T-helper 22 cell (primary cell): ENCODE measurements at places on chromosomes 6 and 20.

- no peak for DNase-seq
These were observed 105.8 kb upstream of the TOP1 start for GRCh38 chr20:40922865-40923264.

GRCh38 chr6:37131104-37131959, 38.6 kb upstream of the PIM1 start:
- no peak for DNase-seq

- no peak for DNase-seq
These were observed 66.5 kb downstream of the KLHL32 start for GRCh38 chr6:96990989-96991388.

DNA sequence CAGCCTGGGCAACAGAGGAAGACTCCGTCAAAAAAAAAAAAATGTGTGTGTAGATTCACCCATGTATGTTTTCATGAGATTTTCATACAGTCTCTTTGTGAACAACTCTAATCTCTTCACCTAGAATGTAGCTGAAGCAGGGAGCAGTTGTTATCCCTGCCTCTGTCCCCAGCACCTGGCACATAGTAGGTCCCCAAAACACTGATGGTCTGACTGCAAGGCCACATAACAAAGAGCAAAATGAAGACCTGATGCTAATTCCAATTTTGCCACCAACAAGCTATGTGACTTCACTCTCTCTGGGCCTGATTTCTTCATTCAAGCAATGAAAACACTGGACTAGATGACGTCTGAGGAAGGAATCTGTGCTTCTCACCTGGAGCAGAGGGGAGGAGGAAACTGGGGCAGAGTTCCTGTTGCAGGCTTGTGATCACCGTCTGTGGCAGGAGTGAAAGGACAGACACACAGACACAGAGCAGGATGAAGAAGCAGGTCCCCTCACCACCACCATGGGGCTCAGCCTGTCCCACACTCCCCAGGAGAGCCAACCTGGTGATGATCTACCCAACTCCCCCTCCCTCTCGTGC, 4.6 kb downstream of the SLC44A4 start:
- no peak for DNase-seq

DNA sequence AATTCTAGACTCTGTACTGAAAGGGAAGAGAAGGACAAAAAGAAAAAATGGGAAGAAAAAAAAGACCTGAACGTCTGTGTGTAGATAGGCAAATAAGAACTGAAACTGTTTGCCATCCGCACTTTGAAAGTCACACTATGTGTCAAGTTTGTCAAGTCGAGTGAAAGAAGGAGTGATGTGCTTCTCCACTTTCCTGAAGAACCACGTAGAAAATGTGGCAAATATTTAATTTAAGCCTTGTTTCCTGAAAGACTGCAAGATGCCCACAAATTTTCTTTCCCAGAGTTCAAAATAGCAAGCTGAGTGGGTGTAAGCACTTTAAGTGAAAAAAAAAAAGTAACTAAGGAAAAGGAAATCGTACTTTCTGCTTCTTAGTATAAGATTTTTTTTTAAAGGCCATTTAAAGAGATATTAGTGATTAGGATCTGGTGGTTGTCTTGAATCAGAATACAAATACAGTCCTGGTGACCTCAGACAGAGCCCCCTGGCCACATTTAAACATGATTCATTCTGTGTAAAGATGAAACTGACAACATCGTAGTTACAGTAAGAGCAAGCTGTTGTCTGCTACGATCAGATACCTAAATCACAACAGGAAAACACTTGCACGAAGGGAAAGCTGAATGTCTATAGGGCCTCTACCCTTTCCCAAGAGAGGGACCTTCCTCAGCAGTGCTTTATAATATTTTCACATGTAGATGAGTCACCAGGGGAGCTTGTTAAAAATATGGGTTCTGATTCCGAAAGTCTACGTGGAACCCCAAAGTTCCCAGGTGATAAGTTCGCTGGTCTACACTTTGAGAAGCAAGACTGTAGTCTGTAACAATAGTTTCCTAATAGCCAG, 102.3 kb downstream of the HIVEP2 start:
- DNase-seq, result peak; percentile 64

- DNase-seq, result no peak
These were observed 46.8 kb downstream of the THEMIS start for GRCh38 chr6:127854009-127854408.

DNA sequence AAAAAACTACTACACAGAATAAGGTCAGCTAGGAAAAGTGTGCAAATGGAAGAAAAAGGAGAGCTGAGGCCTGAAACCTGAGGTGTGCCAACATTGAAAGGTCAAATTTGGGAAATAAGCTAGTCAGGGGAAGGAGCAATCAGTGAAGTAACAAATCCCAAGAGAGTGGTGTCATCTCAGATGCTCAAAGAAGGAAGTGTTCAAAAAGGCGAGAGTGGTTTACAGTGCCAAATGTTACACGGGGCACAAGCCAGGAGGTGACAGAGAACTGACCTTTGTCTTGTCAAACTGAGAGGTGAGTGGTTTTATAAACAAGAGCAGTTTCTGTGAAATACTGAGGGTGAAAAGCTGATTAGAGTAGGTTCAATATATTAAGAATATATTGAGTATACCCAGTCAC, 83.0 kb upstream of the TCF21 start:
- DNase-seq, result no peak

GRCh38 chr6:137736911-137737310, 130.1 kb upstream of the TNFAIP3 start:
- no peak for DNase-seq

DNA sequence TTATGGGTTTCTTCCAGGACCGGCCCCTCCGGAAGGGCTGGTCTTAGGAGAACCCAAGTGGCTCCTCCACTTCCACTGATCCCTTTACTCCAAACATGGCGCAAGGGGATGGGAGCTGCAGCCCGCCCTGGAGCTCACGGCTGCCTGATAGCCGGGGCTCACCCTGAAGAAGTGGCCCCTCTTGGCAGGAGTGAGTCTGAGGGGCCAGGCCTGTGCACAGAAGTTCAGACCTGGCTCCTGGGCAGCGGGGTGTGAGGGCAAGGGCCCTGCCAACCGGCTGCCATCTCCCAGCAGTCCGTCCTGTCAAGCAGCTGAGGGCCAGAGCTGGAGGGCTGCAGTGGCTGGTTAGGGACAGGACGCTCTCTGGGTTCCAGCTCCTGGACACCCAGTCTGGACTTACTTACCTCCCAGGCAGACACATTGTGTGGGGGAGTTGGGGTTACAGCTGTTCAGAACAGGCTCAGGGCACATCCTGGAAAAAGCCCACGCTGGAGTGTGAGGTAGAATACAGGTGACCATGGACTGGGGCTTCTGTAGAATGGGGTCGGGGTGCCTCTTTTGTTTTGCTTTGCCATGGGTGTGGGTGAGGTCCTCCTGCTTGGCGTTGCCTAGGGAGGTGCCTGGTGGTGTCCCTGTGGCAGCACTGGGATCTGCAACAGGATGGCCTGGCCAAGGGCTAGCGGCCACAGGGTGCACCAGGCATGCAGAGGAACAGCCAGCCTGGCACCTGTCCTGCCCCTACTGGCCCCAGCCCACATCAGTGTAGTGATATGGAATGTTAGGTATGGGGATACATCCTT, 88.4 kb downstream of the ASXL1 start:
- DNase-seq, result no peak

DNA sequence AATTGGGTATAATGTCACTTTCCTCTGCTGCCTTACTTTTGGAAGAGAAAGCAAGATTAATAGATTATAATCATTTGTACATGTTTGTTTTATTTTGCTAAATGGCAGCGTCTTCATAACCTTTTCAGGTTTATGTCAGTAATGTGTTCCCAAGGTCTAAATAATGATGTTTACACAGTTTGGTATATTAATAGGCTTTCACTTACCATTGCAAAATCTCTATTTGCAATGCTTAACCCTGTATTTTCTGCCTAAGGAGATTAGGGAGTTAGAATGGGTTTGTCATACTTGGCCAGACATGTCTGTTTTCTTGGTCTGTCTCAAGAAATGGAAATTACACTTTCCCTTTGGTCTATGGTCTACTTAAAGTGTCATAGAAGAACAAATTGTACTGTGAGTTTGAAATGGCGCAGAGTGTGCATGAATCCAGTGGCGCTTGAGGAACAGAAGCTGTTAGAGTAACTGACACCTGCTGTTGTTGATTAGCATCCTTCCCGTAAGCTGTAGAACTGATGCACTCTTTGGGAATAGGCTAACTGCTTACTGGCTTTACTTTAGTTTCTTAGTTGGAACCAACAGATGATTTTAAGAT, 261.1 kb downstream of the SAMD5 start:
- no peak for DNase-seq

GRCh38 chr6:117976030-117976651, 69.1 kb downstream of the SLC35F1 start:
- no peak for DNase-seq

DNA sequence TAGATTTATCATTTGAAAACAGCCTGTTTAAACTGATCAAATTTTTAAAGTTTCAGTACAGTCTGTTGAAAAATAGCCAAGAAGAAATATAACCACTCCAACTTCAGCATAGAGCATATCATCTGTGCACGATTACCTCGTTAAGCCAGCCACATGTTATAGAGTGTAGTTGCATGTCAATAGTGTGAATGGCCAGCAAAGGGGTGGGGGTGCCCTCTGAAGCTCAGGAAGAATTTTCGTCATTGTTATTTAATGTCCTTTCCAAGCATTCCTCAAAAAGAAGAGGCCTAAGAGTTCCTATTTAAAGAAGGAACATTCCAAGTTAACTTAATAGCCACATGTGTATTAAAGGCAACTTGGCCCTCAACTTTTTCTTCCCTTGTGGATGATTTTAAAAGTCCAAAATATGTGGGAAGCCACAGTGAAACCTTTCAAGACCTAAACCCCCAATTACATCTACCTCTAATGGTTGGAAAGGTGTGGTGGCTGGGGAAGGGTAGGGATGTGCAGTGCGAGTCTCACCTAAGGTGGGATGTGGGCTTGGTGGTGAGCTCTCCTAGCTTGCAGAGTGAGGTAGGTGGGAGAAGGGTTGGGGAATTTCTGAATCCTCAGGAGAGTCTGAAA, 1.8 kb upstream of the CCN2 start:
- DNase-seq, result no peak

DNA sequence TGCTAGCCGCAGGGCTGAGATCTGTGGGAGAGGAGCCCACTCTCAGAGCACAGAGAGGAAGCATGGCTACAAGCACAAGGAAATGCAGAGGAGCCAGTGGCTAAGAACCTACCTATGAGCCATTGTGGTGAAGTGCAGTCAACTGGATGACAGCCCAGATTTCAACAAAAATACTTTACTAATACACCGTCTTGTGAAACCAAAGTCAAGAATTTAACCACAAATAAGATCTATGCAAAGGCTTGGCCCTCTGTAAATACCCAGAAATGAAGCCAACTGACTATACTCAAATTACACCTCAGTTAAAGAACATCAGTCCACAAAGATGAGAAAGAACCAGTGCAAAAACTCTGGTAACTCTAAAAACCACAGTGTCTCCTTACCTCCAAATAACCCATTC, 40.1 kb upstream of the PTCHD4 start:
- no peak for DNase-seq

- DNase-seq, result no peak
These were observed 242.3 kb upstream of the RNF217 start for GRCh38 chr6:124719913-124720312.

- no peak for DNase-seq
These were observed 10.1 kb downstream of the MAP3K5 start for GRCh38 chr6:136782021-136782770.

DNA sequence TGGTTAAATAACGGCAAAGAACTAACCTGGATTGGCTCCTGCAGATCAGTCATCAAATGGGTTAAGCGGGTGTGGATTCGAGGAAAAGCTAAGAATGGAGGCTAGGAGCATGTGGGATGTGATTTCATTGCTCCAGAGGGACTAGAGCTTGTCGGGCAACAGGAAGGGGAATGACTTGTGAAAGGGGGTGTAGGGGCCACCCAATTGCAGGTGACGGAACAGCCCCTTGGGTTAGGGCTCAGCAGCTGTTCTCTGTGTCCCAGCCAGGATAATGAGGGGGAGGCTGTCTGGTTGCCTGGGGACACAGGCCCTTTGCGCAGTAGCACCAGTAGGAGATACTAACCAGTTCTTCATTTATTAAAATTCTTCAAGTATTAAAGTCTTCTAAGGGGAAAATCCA, 25.0 kb upstream of the MRPS18A start:
- no peak for DNase-seq

- DNase-seq, result no peak
These were observed 3.1 kb downstream of the CD93 start for GRCh38 chr20:23082846-23083552.

- DNase-seq, result no peak
These were observed 161.5 kb downstream of the KIF6 start for GRCh38 chr6:39563566-39564311.

GRCh38 chr6:166774292-166774691, 147.2 kb upstream of the RPS6KA2 start:
- DNase-seq, result no peak

DNA sequence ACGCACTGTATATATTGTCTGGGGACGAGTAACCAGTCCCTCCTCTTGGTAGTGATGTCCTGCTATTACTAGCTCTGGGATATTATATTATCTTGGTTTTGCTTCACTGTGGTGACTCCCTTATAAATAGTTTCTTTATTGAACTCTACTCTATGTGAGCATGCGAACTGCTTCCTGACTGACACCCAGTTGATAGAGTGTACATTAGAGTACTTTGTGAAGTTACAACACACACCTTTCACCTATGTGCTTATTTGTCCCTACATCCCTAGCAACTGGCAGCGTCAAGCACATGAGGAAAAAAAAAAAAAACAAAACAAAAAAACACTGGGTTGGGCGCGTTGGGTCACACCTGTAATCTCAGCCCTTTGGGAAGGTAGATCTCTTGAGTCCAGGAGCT, 67.3 kb upstream of the TENT5A start:
- DNase-seq, result no peak

DNA sequence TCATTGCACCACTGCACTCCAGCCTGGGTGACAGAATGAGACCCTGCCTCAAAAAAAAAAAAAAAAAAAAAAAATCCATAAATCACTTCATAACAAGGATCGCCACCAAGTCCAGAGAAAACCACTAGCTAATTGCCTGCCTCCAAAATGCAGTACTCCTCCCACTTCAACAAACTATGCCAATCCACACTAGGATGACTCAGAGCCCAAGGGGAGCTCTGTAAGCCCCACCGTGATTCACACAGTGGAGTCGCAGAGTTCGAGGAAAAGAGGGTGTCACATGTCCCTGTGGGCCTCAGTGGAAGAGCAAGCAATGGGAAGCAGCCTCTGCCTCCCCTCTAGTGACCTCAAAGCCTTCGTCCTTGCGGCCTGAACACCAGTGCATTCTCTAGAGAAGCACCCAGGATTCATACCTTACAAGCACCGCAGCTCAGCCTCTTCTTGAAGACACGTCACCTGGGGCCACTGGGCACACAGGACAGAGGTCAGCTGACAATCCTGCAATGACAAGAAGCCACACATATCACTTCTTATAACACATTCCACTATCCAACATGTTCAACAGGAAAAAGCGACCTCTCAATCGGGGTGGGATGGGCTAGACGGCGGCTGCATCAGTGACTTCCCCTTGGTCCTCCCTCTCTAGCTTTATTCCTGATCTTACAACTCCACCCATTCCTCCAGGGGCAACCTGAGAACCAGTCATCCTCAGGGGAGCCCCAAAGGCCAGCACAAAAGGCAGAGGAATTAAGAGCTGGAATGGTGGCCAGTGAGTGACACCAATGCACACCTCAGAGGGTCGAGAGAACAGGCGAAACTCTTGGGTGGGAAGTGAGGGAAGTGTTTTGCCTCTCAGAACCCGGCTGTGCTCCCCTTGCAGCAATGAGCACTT, 8.9 kb downstream of the SNHG17 start:
- DNase-seq, result no peak
